ENCODE measurements at places on chromosomes 6 and 20.

DNA sequence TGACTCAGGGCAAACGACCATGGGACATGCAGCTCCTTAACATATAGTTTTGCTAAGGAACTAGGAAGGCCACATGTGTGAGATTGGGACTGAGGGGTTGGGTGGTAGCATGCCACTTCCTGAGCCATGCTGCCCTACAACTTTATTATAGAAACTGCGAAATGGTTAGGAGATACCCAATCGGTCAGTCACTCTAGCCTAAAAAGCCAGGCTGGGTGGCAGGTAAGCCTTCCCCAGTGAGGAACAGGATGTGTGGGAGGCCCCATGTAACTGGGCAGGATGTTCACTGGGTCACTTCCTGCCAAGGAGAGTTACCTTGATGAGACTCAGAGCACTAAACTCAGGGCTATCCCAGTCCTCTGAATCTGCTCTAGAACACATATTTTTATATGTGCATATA lies 123.5 kb downstream of the MAP3K7 start:
- no peak for DNase-seq

DNA sequence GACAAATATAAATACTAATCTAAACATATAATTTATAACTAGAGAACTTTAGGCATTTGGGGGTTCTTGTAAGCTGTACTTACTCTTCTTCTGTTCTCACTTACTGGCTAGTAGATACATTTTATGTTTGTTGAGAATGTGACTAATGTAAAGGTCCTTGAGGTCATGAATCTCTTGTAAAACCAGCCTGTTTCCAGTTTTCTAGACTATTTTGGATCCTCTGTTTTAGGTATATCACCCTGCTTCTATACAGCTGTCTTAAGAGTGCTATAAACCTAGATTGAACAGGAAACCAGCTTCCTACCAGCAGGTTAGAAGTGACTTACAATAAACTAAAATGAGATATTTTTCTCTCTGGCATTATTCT lies 134.2 kb downstream of the PLCB4 start:
- peak; percentile 10 for DNase-seq

GRCh38 chr6:45350186-45350710 lies 22.1 kb downstream of the RUNX2 start:
- no peak for DNase-seq

DNA sequence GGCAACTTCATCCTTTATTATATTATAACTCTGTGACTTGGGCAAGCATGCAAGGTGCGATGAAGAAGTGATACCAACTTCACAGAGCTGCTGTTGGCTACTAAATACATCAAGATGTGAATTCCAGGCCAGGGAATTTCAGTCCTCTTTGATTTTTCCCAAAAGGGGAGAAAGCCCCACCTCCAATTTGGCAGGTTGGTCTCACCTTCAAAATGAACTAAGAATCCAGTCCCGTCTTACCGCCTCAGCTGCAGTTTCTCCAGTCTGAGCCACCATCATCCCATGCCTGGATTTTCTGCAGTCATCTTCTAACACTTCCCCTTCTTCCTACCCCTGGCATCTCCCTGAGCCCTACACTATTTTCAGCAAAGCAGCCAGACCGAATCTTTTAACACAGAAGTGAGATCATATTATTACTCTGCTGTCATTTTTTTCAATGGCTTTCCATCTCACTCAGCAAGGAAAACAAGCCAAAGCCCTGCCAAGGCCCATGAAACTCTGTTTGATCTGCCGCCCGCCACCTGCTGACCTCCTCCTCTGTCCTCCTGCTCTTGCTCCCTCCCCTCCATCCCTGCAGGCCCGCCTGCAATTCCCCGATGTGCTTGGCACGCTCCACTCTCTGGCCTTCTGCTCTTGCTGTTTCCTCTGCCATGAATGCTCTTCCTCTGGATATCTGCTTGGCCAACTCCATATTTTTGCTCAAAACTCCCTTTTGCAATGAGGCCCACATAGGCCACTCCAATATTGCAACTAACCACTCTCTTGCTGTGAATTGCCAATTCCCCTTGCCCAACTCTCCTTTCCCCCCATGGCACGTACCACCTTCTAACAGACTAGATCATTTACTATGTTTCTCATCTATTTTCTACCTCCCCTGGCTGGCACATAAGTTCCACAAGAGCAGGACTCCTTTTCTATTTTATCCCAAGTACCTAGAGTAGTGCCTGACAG lies 46.0 kb upstream of the TAGAP start:
- DNase-seq, result no peak

DNA sequence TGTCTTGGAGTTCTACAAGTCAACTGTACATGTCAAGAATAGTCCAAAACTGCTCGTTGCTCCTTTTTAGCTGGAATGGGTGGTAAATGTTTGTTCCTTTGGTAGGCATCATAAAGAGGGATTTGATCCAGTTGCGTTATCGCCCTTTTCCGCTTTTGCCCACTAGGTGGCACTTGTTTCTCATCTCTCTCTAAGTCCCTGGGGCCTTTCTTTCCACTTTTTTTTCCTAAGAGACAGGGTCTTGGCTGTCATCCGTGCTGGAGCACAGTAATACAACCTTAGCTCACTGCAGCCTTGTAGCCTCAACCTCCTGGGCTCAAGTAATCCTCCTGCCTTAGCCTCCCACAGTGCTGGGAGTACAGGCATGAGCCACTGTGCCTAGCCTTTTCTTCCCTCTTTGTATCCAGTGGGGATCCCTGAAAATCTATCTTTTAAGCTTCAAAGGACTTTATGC lies 20.7 kb downstream of the GTPBP2 start:
- DNase-seq, result peak; percentile 87

GRCh38 chr6:68652117-68652536 lies 17.0 kb downstream of the ADGRB3 start:
- DNase-seq, result no peak

DNA sequence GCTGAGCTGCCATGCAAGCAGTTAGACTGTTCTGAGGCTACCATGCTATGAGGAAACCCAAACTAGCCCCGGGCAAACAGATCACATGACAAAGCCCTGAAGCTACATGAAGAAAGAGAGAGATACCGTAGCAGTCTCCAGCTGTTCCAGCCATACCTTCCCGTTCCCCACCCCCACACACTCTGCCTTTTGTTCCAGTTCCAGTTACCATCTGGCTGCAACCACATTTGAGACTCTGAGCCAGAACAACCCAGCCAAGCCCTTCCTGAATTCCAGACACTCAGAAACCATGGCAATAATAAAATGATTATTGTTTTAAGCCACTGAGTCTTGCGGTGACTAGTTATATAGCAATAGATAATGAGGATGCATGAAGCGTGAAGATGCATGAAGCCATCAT lies 28.3 kb downstream of the RIN2 start:
- DNase-seq, result peak; percentile 23

- peak; percentile 78 for DNase-seq
These were observed 33.3 kb upstream of the LAMA4 start for GRCh38 chr6:112287577-112288225.

DNA sequence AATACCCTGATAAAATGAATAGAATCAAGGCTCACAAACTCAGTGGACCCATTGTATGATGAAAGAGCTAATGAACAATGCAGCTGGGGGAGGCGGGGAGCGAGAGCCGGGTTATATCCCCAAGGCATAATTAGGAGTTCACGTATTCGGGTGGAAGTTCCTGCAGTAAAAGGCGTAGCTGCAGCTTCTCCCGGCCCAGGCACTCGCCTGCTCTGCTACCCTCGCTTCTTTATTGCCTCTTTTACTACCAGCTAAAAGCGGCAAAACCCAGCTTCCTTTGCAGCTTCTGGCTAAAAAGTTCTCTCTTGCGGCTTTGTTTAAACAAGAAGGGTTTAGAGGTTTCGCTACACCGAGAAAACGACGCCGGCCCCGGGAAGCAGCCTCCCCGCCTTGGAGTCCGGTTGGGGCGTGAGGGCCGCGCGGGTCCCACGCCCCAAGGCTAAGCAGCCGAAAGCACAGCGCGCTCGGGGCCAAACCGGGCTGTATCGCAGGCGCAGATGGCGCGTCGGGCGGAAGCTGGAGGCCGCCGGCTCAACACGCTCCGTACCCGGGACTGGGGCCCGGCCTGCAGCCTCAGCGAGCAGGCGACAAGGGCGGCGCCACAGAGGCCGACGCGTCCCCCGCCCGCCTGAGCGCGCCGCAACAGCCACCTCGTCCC lies 1.6 kb downstream of the ZBTB2 start:
- peak; percentile 73 for DNase-seq

DNA sequence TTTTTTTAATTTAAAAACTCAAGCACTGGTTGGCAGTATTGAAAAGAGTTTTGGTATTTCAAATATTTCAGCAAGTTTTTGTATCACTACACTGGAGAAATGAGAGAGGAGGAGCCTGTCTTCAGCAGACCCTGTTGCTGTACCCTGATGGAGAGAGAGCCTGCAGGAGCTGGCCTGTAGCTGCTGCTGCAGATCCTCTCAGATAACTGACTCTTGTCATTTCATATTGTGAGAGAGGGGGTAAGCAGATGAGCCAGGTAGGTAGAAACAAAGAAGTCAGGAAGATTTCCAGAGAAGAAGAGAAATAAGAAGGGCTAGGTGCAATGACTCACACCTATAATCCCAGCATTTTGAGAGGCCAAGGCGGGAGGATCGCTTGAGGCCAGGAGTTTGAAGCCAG lies 64.1 kb upstream of the TBC1D7 start:
- no peak for DNase-seq

DNA sequence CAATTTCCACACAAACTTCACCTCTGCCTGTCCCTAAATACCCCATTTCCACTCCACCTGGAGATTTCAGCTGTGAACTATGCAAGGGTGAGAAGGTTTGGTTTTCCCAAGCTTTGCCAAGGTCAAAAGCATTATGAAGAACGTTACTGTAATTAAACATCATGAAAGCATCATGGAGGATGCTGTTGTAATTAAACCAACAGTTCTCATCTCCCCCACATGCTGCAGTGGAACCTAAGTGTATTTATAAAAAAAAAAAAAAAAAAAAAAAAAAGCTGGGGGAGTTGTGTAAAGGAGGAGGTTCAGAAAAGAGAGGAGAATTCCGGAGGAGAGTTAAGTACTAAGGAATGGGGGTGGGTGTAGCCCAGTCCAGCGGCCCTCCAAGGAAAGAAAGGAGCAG lies 474.9 kb upstream of the JARID2 start:
- no peak for DNase-seq

GRCh38 chr6:118980063-118980462 lies 45.1 kb upstream of the MCM9 start:
- no peak for DNase-seq

DNA sequence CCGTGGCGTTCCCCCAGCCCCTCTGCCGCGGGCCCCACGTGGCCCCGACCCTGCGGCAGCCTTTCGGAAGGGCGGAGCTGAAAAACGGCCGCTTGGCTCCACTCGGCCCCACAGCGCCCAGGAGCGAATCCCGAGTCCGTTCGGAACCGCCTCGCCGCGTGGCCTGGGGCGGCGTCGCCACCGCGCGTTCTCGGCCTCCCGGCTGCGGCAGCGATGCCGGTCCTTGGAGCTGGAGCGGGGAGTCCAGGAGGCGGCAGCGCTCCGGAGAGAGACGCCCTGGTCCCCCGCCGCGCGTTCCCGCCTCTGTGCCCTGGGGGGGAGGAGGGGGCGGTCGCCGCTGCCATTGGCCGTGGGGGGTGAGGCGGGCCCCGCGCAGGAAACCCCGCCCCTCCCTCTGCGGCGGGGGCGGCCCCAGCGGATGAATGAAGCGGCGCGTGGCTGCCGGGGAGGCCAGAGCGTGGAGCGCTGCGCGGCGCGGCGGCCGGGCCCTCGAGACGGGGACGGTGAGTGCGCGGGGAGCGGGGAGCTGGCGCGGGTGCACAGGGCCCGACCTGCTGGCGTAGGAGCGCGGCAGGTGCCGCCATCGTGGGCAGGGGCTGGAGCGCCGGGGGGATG lies at the start of gene SLCO4A1:
Gene SLCO4A1 (plus strand): TSS at position 453 of the 615 bp plus-strand sequence. CDS start 13,952 bp downstream, outside the sequence.
- no peak for DNase-seq

DNA sequence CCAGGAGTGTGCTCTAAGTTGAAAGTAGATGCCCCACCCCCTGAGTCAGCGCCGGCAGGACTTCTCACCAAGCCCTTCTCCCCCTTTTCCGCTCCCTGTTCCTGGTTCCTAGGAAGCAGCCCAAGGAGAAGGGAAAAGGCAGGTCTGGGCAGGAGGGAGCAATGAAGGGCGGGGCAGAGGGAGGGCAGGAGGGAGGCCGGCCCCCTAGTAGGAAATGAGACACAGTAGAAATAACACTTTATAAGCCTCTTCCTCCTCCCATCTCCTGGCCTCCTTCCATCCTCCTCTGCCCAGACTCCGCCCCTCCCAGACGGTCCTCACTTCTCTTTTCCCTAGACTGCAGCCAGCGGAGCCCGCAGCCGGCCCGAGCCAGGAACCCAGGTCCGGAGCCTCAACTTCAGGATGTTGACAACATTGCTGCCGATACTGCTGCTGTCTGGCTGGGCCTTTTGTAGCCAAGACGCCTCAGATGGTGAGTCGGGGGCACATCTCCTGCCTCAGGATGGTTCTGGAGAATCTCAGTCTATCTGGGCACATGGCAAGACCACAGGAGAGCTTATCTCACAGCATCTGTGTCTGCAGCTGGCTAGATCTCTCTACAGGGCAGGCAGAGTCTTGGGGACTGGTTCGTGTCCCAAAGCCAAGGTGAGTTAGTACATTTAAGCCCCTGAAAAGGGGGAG lies at the start of gene PROCR:
Gene PROCR (plus strand): TSS at position 320 of the 681 bp plus-strand sequence. CDS start 83 bp downstream, at position 403.
- DNase-seq, result peak; percentile 70

DNA sequence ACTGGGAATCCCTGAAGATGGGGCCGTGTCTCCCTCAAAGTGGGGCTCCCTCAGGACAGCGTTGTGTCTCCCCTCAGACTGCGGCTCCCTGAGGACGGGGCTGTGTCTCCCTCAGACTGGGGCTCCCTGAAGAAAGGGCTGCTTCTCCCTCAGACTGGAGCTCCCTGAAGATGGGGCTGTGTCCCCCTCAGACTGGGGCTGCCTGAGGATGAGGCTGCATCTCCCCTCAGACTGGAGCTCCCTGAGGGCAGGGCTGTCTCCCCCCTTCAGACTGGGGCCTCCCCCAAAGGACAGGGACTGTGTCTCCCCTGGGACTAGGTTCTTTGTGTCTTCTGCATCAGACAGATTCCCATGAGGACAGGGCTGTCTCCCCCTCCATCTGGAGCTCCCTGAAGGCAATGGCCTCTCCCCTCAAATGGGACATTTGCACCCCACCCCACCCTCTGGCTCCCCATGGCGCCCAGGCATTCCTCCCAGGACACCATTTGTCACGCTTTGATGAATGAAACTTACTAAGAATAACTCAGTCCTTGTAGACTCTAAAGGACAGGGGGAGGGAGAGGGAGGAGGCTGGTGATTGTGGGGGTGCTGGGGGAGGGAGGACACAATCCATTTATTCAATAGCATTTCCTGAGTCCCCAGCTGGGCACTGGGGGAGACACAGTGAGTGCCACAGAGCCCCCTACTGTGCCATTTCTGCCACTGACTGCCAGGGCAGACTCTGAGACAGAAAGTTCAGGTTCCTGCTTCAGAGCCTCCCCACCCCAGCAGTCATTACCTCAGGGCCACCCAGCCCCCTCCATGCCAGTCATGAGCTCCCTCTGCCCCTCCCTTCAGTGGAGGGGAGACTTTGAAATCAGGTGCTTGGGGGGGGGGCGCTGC lies 122.4 kb downstream of the MRPL14 start:
- DNase-seq, result peak; percentile 25

DNA sequence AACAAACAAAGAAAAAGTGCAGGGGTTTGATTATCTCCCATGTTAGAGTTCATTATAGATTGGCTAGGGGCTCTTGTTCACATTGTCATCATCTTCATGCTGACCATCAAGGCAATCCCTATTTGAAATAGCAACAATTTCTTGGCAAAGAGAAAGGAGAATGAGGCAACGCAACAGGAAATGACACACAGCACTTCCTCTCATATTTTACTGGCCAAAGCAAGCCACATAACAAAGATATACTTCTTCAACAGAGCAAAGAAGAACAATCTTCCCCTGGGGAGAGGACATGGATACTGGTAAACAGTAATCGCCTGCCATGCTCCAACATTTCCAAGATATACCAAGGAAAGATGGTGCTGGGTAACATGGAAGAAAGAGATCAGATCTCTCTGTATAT lies 29.8 kb downstream of the EPM2A start:
- DNase-seq, result no peak

All from DMS53 (cell line).